ENCODE measurements at places on chromosomes 4 and X. TPM values are rescaled to one million over a fixed set of nuclear protein-coding genes. Genes with fewer than 3 reads are reported as not detected.
A peak's percentile ranks its signal among the peaks of the same experiment; 100 is the strongest.

GRCh38 chr4:14767142-14767541 is 235.1 kb upstream of the CPEB2 start:
- no peak for DNase-seq

DNA sequence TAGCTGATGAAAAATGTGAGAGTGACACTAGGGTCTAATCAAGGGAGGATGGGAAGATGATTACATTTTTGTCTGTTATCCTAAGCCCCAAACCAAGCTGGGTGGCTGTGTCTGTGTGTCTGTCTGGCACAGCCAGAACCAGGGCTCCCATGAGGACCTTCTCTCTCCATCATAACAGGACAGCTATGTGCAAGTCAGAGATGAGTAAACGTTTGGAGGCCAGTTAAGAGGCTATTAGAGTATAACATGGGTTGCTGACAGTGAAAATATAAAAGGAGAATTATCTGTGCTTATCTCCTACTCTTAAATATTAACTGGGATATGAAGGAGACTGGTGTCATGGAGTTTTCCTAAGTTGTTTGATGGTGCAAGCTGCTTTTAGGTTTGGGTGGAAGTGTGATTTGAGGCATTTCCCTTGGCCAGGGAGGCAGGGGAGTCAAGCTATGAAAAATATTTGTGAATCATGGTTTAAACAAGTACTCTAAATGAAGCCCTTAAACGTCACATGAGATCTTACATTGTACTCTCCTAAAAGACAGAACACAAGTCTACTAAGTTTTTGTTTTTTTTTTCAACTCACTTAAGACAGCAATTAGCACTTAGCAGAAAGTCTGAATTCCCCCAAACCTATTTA is 156.2 kb downstream of the ENOX2 start:
- DNase-seq, result no peak

GRCh38 chr4:101068115-101068514 is 279.2 kb downstream of the PPP3CA start:
- DNase-seq, result no peak

DNA sequence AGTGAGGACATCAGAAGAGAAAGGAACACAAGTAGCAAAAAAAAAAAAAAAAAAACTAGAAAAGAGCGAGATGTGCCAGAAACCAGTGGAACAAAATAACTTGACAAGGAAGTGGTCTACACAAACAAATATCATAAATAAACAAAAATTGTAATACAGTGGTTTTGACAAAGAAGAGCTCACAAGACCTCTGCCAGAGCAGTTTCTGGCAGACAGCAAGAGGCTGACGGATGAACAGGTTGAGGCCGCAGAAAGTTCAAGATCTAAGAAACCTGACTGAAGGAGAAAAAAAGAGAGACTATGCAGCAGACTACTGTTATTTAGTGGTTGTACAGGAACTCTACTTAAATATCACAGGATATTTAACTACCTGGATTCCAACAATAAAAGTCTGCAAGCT is 66.2 kb downstream of the MAB21L2 start:
- no peak for DNase-seq

DNA sequence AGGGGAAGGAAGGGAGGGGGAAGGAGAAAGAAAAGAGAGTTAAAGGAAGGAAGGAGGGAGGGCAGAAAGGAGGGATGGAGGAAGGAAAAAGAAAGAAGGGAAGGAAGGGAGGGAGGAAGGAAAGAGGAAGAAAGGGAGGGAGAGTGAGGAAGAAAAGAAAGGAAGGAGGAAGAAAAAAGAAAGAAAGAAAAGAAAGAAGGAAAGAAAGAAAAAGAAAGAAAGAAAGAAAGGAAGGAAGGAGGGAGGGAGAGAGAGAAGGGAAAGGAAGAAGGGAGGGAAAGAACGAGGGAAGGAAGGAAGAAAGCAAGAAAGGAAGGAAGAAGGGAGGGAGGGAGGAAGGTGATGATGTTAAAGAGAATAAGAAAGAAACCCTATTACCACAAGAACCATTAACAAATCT is 150.6 kb downstream of the MXRA5 start:
- no peak for DNase-seq

DNA sequence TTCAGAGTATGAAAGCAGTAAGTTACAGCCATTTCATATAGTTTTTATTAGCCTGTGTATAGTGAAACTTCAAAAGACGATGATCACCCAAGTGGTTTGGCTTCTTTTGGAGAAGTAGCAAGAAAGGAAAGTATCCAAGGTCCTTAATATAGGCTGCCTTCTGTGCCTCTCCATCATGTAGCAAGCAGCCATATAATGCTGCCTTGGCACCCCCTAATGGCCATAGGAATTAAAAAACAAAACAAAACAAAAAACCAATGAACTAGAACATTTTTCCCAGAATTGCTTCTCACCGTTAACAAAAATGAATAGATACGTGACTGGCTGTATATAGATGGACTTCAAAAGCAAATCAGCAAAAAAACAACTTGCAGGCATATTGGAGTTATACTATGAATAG is 18.9 kb downstream of the LAMP2 start:
- no peak for DNase-seq

DNA sequence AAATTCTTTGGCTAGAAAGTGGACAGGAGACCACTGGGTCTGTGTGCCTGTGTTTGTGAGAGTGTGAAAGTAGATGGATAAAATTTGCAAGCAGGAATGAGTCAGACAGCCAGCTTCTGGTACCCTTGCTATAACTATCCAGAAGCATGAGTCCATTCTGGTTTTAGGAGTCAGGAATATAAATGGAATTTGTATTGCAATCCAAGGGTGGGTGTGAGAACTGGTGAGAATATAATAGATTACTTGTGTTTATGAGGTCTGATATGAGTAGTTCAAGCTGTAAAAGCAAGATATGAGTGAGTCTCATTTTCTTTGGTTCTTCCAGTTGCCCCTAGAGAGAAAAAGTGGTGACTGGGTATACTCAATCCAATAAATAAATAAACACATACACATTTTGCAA is 212.7 kb upstream of the TAPT1 start:
- no peak for DNase-seq

DNA sequence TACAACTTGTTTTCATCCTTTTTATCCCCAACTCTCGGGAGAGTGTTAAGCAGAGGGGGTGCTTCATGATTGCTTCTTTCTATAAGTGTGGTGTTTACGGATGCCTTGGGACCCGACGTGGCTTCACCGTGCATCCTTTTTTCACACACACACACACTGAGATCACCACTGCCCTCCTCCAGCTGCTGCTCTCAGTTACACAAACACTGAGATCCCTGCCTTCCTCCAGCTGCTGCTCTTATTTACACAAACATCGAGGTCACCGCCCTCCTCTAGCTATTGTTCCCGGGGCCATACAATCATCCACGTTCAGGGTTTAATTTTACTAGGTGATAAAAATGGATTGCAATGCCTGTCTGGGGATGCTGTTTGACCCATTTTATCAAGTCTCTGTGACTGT is 155.4 kb upstream of the FAM9B start:
- no peak for DNase-seq

GRCh38 chr4:95386410-95386809 is 162.4 kb downstream of the UNC5C start:
- no peak for DNase-seq

- no peak for DNase-seq
Measured at GRCh38 chr4:121574618-121575017, 122.2 kb downstream of the ANXA5 start.

DNA sequence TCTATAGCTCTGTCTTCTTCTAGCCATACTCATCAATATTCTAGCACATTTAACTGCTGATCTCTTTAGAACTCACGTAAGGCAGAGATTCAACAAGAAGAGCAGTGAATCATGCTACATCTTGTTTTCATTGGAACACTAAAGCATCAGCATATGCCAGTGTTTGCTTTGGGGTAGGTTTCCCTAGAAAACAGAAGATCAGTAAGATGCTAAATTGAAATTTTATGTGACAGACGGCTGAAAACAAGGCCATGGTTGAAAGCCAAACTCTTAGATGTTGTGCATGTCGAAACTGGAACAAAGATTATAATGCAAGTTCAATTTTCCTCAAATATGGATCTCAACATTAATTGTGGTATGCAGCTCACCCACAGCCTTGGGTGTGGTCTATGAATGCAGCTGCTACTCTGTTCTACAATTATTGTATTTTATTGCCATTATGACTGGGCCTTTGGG is 107.6 kb downstream of the PDLIM5 start:
- no peak for DNase-seq

DNA sequence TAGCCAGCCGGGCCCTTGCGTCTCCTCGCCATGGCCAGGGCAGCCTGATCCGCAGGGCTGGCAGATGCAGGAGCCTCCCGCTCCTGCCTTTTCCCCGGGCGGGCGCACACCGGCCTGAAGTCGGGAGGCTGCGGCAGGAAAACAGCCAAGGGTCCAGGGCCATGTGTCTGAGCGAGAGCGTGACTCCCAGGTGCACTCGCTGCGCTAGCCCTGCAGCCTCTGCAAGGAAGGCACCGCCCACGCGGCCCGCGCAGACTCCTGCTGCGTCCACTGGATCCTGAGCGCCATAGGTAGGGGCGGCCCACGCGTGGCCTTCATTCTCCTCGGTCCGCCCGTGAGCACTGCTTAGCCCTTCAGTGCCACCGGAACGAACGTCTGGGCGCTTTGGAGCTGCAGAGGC is 379.9 kb downstream of the TRAM1L1 start:
- no peak for DNase-seq

DNA sequence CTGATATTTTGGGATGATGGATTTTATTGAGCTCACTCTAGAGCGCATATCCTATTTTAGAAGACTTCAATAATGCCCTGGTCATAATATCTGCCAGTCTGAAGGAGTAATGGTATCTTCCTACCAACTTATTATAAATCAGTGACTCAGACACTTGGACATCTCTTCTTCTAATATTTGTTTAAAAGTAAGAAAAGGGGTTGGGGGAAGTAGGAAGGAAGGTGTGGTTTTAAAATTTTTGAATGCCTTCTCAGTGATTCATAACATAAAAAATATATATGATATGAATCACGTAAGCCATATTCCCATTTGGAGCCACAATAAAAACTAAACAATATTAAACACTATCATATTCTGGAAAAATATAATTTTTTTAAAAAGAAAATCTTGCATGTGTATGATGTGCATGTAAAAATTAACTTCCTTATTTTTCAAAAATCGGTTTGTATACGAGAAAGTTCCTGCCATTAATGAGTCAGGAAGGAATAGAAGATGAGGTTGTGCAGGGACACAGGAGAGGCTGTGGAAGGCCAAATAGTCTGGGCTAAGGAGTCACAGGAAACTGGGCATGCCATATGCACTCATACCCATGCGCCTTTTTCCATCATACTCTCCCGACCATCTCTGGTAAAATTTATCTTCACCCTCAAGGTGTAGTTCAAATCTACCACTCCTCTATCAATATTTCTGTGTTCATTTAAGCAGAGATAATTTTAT is 286.5 kb downstream of the EPHA5 start:
- DNase-seq, result no peak

DNA sequence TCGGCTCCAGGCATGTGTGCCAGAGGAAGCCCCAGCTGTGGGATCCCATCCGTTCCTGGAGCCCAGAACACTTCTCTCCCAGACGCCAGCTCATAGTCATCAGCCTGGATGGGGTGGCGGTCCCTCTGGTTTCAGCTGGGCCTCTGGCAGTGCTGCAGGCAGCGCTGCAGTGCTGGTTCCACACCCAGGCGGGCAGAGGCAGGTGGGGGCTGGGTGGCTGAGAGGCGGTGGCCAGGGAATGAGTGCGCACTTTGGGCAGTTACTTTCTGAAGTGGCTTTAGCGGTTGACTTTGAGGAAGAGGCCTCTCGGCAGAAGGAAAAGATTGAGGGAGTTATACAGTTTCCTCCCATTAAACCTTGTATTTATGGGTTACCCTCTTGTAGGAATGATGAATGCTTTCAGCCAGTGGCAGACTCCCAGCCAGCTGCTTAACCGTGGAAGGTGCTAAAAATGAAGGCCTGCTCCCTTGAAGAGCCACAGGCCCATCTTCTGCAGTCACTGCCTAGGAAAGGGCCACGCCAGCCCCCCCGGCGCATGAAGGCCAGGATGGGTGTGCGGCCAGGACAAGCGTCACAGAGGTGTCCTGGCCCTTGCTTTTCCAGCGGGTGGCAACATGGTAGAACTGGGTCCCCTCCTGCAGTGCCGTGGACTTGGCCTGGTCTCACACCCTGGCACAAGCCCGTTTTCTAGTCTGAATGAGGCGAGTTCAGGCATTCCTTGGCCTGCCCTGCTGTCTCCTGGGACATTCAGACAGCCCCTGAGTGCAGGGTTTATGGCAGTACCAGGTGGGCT is 9.9 kb downstream of the TADA2B start:
- no peak for DNase-seq

- DNase-seq, result peak; percentile 86
Measured at GRCh38 chr4:3304831-3305609, 12.2 kb downstream of the RGS12 start.

DNA sequence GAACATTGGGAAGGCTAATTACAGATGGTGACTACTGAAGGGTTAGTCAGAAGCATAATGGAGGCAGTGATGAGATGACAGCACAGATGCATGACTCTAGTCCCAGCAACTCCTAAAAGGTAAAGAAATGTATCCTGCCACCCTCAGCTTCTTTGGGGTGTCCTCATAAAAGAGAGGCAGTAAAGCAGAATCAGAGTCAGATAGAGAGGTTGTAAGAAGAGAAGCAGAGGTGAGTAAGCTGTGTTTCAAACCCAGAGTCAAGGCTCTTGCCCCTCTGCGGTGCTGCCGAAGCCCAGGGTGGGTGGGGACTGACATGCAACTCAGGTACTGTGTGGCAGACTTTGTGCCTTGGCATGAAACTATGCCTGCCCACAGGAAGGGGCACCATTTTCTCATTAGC is 59.5 kb upstream of the PGM2 start:
- DNase-seq, result no peak

DNA sequence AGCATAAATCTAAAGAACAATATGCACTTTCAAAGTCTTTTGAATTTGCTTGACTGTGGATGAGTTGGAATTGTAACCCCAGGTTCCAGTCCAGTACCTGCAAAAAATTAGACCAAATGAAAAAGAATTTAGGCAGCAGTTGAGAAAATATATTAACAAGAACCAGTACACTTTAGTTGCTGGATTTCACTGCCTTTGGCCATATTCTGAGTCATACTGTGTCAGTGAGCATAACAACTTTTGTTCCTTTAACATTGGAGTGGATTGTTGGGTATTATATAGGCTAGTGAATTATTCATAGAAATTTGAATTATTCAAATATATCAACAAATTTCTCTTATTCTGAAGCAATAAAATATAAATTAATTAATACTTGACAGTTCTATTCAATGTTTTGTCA is 101.5 kb upstream of the SMAD1 start:
- no peak for DNase-seq

Gene ZCCHC12
- total RNA-seq, result not detected

Gene S100G
- not detected for total RNA-seq

Gene HAUS3
- total RNA-seq, result 14.5 TPM

Gene COX7B2
- total RNA-seq, result not detected

Gene SLC25A43
- total RNA-seq, result 38.1 TPM

Gene NWD2
- total RNA-seq, result 1.1 TPM

Gene IL1RAPL1
- 0.10 TPM for total RNA-seq

Gene AMTN
- not detected for total RNA-seq

Gene VBP1
- total RNA-seq, result 18.9 TPM

Gene MAGEC3
- total RNA-seq, result not detected
